ENCODE measurements at places on chromosomes 1 and 21.

GRCh38 chr1:110393691-110394492 lies 3.1 kb upstream of the SLC16A4 start:
- no peak for DNase-seq

- no peak for DNase-seq
Measured at GRCh38 chr1:29083317-29084195, 40.1 kb downstream of the TMEM200B start.

DNA sequence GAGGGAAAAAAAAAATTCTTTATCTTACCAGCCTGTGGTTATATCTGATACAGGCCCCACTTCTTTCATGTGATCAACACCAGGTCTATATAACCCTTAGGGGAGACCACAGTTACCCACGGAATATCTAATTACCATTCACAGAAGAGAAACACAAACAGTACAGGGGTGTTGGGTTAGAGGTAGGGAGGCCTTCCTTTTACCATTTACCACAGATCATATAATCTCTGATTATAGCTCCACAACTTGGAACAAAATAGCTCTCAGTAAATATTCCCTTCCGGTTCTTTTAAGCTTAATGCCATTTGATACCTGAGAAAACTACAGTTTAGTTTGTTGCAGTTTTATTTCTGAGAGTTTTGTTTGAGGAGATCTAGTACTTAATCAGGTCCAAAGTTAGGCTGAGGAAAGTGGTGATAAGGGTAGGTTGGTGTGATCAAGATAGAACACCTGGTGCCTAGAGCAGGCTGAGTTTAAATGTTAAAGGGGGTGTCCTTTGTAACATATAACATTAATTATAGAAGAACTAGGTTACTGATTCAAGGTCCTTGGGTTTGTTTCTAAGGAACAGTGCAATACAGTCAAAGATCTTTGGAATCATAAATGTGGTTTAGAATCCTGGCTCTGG lies 14.1 kb downstream of the EPB41 start:
- no peak for DNase-seq

GRCh38 chr1:211637066-211637465 lies 38.4 kb downstream of the NEK2 start:
- no peak for DNase-seq

DNA sequence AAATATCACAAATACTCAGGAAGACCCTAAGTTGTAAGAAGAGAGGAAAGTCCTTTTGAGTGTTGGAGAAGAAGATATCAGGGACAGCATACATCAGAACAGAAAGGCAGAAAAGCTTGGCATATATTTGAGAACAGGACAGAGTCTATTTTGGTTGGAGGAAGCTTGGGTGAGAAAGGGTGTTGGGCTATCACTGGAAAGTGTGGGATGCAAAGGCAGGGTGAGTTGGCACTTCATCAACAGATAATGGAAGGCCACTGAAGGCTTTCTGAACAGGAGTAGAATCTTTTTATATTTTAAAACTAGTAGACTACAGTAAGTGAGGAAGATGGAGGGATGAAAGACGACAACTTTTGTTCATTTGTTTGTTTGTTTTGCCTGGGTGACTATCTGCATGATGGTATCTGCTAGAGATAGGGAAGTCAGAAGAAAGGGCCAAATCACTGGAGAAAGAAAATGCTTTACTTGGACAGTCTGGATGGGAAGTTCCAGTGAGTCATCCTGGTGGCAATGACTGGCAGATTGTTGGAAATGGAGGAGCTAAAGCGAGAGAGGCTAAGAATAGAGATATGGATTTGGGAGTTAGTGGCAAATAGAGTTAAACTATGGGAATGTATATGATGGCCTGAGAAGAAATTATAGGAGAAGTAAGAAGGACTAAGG lies 33.7 kb upstream of the KCNA2 start:
- no peak for DNase-seq

DNA sequence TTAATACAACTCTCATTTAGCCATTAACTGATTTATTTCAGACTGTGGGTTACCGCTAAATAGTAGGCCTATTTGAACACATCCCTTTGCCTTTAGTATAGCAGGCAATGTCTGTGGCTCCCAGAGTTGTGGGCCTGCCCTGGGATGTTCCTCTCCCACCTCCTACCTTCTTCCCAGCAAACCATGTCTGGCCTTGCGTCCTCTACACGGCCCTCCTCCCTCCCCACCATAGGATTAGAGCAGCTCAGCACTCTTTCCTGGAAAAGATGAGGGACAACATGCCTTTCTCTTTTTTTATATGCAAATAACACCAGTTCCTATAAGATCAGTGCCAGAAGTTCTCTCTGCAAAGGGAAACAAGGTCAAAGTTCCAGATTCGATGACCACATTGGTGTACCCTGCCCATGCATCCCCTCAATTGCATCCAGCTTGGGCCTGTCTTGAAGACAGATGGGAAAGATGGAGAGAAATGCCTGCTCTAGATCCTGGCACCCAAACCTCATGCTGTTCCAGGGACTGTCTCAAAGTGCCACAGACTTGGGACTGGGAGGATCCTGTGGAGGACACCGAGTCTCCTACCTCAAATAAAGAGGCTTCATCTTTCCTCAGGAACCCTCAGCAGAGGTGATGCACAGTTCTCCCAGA lies 57.2 kb downstream of the CD46 start:
- DNase-seq, result no peak

- no peak for DNase-seq
Measured at GRCh38 chr1:65036570-65037051, 70.3 kb upstream of the JAK1 start.

DNA sequence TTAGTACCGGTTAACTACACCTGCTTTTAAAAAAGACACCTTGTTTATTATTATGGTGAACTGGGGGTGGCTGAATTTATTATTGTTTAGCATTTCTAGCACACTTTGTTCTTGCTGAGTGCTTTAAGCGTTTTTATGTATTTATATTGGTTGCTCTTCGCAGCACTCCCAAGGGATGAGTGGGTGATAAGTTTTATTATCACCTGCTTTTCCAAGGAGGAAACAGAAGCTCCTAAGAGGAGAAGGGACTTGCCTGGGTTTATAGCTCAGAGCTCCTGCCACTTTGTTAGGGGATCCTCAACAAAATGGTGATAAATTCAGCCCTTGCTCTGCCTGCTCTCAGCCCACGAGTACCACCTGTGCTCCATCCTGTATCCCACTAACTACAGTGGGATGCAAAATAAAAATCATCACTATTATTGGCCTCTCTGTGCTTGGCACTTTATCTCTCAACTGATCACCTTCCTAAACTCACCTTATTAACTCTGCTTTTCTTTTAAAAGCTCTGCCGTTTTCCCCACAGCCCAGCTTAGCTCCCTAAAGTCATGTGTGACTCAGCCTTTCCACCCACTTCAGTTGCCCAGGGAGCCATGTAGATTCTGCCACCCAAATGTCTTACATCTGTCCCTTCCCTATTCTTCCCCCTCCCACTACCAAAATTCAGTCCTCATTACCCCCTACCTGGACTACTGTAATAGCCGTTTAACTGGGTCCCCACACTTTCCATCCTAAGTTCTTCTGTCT lies 44.5 kb downstream of the BCL9 start:
- peak; percentile 44 for DNase-seq

DNA sequence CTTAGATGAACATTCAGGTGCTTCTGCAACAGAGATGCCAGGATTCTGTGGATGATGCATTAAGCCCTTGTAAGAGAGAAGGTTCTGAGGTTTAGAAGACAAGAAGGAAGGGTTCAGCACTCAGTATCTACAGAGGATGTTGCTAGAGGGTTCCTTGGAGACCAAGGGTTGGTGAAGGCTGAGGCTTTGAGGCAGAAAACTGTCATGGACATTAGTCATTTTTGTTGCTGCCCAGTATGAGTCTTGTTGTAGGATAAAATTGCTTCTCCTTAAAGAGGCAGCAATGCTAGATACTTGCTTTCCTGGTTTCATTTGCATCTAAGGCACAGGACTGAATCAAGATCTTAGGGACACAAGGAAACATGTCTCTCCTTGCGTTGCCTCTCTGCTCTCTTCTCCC lies 319.4 kb upstream of the NFIA start:
- no peak for DNase-seq

GRCh38 chr1:34982820-34983376 lies 2.2 kb downstream of the TMEM35B start:
- DNase-seq, result peak; percentile 50

- no peak for DNase-seq
Measured at GRCh38 chr1:211736351-211736915, 61.0 kb upstream of the NEK2 start.

DNA sequence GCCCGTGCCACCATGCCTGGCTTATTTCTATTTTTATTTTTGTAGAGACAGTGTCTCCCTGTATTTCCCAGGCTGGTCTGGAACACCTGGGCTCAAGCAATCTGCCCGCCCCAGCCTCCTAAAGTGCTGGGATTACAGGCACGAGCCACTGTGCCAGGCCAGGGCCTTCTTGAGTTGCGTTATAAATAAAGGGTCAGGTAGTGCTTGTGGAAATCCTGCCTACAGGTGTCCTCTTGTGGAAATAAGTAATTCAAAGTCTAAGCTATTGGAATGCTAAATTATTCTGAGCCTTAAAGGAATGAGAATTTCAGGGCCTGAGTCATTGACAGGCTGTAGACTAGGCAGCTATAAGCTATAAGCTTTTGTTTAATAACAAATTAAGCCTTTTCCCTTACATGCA lies 8.1 kb upstream of the SFT2D2 start:
- DNase-seq, result no peak

GRCh38 chr1:198150369-198150768 lies 6.4 kb upstream of the NEK7 start:
- DNase-seq, result no peak

GRCh38 chr21:39800311-39800710 lies 55.3 kb downstream of the IGSF5 start:
- DNase-seq, result no peak

- DNase-seq, result no peak
Measured at GRCh38 chr1:11845641-11846335, 1.8 kb downstream of the NPPA start.

GRCh38 chr21:45632160-45632559 lies 11.4 kb upstream of the PCBP3 start:
- no peak for DNase-seq

- DNase-seq, result no peak
Measured at GRCh38 chr1:27235827-27236226, 1.4 kb downstream of the WDTC1 start.

GRCh38 chr1:59560807-59561450 lies 253.8 kb upstream of the HOOK1 start:
- DNase-seq, result no peak

DNA sequence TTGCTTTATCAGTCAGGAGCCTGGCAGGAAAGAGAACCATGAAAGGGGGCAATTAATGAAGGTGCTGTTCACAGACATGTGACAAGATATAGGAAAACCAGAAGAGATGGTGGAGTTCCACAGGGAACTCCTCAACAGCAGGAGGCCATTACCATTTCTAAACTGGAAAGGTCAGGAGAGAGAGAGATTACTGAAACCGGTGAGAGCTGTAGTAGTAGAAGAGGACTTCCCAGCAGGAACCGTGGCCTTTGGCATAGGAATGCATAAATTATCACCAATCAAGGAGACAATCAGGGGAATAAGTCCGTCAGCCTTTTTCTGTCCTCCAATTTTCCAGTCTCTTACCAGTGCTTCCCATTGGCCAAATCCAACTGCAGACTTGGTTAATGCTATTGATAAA lies 23.0 kb upstream of the ABCD3 start:
- no peak for DNase-seq

GRCh38 chr1:228792601-228793000 lies 57.3 kb downstream of the RHOU start:
- peak; percentile 38 for DNase-seq

DNA sequence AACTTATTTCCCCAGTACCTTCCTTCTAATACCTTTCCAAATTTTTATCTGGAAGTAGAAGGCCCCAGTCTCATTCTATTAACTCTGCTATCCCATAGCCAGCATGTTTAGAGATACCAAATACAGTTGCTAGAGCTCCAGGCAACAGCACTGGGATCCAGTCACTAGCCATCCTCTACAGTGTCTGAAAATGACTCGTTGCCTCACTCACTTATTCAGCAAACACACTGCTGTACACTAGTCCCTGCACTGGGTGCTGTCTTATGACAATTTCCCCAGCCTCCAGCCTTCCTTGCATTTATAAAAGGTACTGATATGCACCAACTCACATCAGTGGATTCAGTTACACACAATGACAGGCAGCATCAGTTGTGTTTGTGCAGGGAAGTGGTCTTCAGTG lies 179.0 kb downstream of the DSCAM start:
- no peak for DNase-seq

DNA sequence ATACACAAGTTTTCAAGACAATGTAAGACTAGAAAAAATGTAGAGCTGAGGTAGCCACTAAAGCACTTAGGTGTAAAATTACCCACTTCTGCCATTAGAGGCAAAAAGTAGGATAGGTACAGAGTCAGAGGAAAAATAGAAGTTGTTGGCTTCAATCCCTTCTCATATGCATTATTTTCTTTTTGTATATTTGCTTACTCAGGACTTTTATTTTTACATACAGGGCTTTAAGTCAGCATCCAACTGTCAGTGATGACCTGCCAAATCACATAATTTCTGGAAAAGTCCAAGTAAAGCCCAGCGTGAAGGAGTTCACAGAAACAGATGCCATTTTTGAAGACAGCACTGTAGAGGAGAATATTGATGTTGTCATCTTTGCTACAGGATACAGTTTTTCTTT lies 211.0 kb upstream of the POGK start:
- no peak for DNase-seq

GRCh38 chr1:7857985-7858384 lies 5.1 kb upstream of the UTS2 start:
- no peak for DNase-seq

- DNase-seq, result no peak
Measured at GRCh38 chr21:17128132-17128531, 384.7 kb upstream of the CXADR start.

- DNase-seq, result no peak
Measured at GRCh38 chr1:151494741-151495281, 16.4 kb upstream of the CGN start.

DNA sequence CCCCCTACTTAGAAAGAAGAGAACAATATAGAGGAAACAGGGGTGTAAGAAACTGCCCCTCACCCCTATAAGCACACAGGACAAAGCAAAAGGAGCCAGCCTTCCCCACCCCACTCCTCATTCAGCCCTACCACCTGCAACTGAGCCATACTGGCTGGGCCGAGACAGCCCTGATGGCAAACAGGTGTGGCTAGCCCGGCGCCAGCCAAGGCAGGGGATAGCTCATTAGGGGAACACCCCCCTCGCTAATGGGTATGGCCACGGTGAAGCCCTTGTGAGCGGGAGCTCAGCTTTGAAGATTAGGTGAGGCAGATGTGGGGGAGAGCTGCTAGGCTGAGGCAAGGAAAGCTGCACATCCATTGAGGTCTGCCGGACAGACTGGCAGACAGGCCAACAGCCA lies 65.5 kb downstream of the ERI3 start:
- DNase-seq, result peak; percentile 68

Measured in NCI-H187 (cell line).